ENCODE measurements at places on chromosomes 6 and 20. TPM values are rescaled to one million over a fixed set of nuclear protein-coding genes. Genes with fewer than 3 reads are reported as not detected.

The RSPO3 gene
- total RNA-seq = under 0.01 TPM

The ENPP1 gene
- total RNA-seq = 0.31 TPM

The VGLL2 gene
- total RNA-seq = not detected

The C6orf52 gene
- not detected for total RNA-seq

The EHMT2 gene
- total RNA-seq = 52.4 TPM

The ECT2L gene
- total RNA-seq = not detected

The ADGRB3 gene
- not detected for total RNA-seq

The WFDC12 gene
- not detected for total RNA-seq

The ZC2HC1B gene
- total RNA-seq = not detected

The ZNF334 gene
- total RNA-seq = 0.97 TPM

The LHFPL5 gene
- not detected for total RNA-seq

The BHLHE23 gene
- not detected for total RNA-seq

The MAFB gene
- total RNA-seq = 3.4 TPM

The BACH2 gene
- total RNA-seq = 0.16 TPM

The UBE2J1 gene
- 56.0 TPM for total RNA-seq

The YWHAB gene
- 82.9 TPM for total RNA-seq

The GRM1 gene
- under 0.01 TPM for total RNA-seq

The OR2J3 gene
- total RNA-seq = not detected

The PDYN gene
- not detected for total RNA-seq

The LY86 gene
- not detected for total RNA-seq

The ENPP4 gene
- 5.5 TPM for total RNA-seq

The PRICKLE4 gene
- 2.3 TPM for total RNA-seq

The GLP1R gene
- not detected for total RNA-seq

The AARS2 gene
- total RNA-seq = 11.8 TPM

The METTL24 gene
- 0.06 TPM for total RNA-seq

The TRIM15 gene
- not detected for total RNA-seq

The TREM1 gene
- not detected for total RNA-seq

Measured in bladder microvascular endothelial cell (primary cell).